ENCODE measurements at places on chromosomes 2 and 18.

DNA sequence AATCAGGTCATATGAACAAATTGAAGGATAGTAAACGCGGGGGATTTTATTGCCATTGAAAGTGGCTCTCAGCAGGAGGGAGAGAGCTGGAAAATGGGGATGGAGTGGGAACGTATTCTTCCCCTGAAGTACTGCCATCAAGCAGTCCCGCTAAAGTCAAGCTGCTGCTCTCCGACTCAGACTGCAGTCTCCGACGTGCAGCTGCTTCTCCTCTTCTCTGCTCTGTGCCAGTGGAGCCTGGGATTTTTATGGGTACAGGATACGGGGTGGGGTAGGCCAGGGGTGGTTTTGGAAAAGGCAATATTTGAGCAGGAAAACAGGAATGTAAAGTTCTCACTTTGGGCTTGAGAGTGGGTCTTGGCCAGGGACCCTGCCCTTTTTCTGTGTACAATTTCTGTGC lies 33.0 kb downstream of the KCTD18 start:
- no peak overlapping the region for H3K4me3 ChIP-seq
- H3K36me3 ChIP-seq, result no peaks in the 10 kb centered on the region

- no peaks in the 10 kb centered on the region for H3K36me3 ChIP-seq
- H3K27ac ChIP-seq, result no peak overlapping the region
- no peaks in the 10 kb centered on the region for H3K4me1 ChIP-seq
- no peaks in the 10 kb centered on the region for H3K27me3 ChIP-seq
Observed at GRCh38 chr2:140567734-140568133, 1563.1 kb downstream of the LRP1B start.

DNA sequence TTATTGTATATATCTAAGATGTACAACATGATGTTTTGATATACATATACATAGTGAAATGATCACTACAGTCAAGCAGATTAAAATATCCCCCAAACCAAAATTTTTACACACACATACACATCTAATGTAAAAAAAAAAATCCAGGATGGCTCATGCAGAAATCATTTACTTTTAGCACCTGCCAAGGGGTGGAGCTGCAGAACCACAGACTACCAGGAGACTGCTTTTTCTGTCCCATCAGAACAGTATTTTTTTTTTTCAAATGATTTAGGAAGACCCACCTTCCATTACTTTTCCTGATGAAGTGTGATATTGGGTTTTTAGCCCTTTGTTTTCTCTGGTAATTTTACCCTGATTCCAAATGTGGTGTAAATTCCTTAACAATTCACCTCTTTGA lies 61.9 kb downstream of the AQP4 start:
- no peak overlapping the region for H3K4me3 ChIP-seq
- no peak overlapping the region for H3K27ac ChIP-seq
- no peaks in the 10 kb centered on the region for H3K36me3 ChIP-seq
- H3K27me3 ChIP-seq, result no peaks in the 10 kb centered on the region
- no peak for DNase-seq

GRCh38 chr2:69916106-69916505 lies 1.2 kb downstream of the MXD1 start:
- peak overlapping the region; percentile 100 for H3K27ac ChIP-seq
- peak overlapping the region; percentile 79 for H3K4me3 ChIP-seq
- peaks cover 21% of the 10 kb centered on the region for H3K36me3 ChIP-seq
- peaks cover 83% of the 10 kb centered on the region for H3K4me1 ChIP-seq

DNA sequence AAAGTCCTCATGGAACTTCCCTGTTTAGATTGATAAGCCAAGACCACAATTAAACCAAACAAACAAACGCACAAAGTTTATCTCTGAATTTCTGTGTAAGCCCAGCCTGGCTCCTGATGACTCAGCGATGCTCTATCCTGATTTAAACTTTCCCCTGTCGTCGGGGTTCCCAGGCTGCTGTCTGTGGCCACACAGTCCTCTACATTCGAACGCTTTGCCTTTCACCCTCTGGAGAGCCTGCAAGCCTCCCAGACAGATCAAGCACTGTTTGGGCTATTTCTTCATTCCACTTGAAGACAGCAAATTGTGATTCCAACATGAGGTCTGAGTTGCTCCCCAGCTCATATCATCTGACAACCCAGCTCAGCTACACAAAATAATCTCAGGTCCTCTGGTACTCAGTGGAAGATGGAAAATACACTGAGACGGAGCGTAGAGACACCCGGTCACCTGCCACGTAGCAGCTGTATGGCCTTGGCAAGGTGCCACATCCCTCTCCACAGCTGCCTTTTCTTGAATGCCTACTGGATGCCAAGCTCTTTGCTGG lies 51.2 kb downstream of the CYRIA start:
- no peak overlapping the region for H3K4me3 ChIP-seq
- no peaks in the 10 kb centered on the region for H3K36me3 ChIP-seq
- H3K4me1 ChIP-seq, result peaks cover 12% of the 10 kb centered on the region

- H3K36me3 ChIP-seq, result peaks cover 3% of the 10 kb centered on the region
- DNase-seq, result no peak
- H3K27me3 ChIP-seq, result no peaks in the 10 kb centered on the region
- no peaks in the 10 kb centered on the region for H3K4me1 ChIP-seq
Observed at GRCh38 chr2:130160131-130160530, 15.2 kb upstream of the CCDC74B start.

DNA sequence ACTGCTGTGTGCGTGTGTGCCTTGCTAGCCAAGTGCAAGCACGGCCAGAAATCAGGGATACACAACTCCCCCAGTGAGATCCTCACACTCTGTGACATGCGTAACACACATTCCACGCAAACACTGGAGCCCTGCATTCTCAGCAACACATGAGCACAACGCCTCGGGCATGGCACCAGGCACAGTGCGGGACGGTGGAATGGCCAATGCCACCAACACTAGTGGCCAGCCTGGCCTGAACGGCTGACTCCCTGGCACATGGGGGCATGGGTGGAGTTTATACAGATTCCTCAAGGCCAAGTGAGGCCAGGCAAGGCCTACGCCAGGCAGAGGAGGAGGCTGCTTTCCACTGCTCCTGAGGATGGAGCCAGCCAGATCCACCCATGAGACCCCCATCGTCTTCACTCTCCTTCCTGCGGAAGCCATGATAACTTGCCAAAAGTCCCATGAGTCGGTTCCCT lies 56.2 kb downstream of the ANKMY1 start:
- H3K27ac ChIP-seq, result no peak overlapping the region
- H3K4me1 ChIP-seq, result no peaks in the 10 kb centered on the region
- no peak overlapping the region for H3K4me3 ChIP-seq
- no peaks in the 10 kb centered on the region for H3K27me3 ChIP-seq
- peak; percentile 70 for DNase-seq

GRCh38 chr2:128446874-128447537 lies 128.3 kb upstream of the HS6ST1 start:
- no peak overlapping the region for H3K4me3 ChIP-seq
- peak overlapping the region; percentile 71 for H3K27ac ChIP-seq
- H3K27me3 ChIP-seq, result no peaks in the 10 kb centered on the region

GRCh38 chr18:74496508-74497323 lies 553 bp downstream of the CNDP2 start:
- no peaks in the 10 kb centered on the region for H3K27me3 ChIP-seq
- peaks cover 62% of the 10 kb centered on the region for H3K4me1 ChIP-seq
- peak overlapping the region; percentile 77 for H3K4me3 ChIP-seq
- peak overlapping the region; percentile 97 for H3K27ac ChIP-seq

- no peak overlapping the region for H3K27ac ChIP-seq
- no peak for DNase-seq
- no peaks in the 10 kb centered on the region for H3K27me3 ChIP-seq
- peaks cover 4% of the 10 kb centered on the region for H3K4me1 ChIP-seq
Observed at GRCh38 chr18:24465486-24465885, 5.0 kb downstream of the HRH4 start.

DNA sequence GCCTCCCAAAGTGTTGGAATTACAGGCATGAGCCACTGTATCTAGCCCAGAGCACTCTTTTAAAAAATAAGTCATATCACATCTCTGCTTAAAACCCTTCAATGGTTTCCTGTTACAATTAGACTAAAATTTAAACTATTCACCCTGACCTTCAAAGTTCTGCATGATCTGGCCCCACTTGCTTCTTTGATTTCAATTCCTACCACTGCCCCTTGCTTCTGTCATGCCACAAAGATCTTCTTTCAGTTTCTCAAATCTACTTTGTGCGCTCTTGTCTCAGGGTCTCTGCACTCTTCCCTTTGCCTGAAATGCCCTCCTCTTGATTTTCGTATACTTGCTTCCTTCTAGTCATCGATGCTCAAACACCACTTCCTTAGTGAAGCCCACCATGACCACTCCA lies 213.0 kb downstream of the TMEM247 start:
- H3K4me1 ChIP-seq, result peaks cover 13% of the 10 kb centered on the region
- H3K27ac ChIP-seq, result no peak overlapping the region
- H3K4me3 ChIP-seq, result no peak overlapping the region

DNA sequence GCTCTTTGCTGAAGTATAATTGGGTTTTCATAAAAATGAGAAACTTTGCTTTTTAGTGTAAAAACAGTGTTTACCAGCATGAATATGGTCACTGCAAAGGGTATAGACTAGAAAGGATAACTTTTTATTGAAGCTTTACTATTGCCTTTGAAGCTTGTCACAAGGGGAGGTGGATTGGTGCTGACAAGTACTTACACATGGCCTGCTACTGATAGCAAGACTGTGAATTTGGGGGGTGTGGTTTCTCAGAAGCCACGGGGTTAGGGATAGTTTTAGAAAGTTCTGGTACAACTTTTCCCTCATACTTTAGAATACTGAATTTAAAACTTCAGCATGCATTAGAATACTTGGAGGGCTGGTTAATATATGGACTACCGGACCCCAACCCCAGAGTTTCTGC lies 294.1 kb downstream of the SOCS6 start:
- no peaks in the 10 kb centered on the region for H3K4me1 ChIP-seq
- no peaks in the 10 kb centered on the region for H3K27me3 ChIP-seq
- DNase-seq, result no peak
- H3K4me3 ChIP-seq, result no peak overlapping the region

GRCh38 chr2:45283764-45284620 lies 274.7 kb upstream of the SIX2 start:
- H3K4me1 ChIP-seq, result no peaks in the 10 kb centered on the region
- DNase-seq, result no peak
- H3K36me3 ChIP-seq, result no peaks in the 10 kb centered on the region
- no peak overlapping the region for H3K27ac ChIP-seq
- no peak overlapping the region for H3K4me3 ChIP-seq
- no peaks in the 10 kb centered on the region for H3K27me3 ChIP-seq

- H3K27me3 ChIP-seq, result no peaks in the 10 kb centered on the region
- H3K4me3 ChIP-seq, result no peak overlapping the region
- no peaks in the 10 kb centered on the region for H3K36me3 ChIP-seq
- no peaks in the 10 kb centered on the region for H3K4me1 ChIP-seq
Observed at GRCh38 chr18:34028324-34028723, 196.4 kb downstream of the NOL4 start.

GRCh38 chr18:71107244-71107643 lies 818.4 kb downstream of the SOCS6 start:
- H3K27me3 ChIP-seq, result no peaks in the 10 kb centered on the region
- H3K4me3 ChIP-seq, result no peak overlapping the region
- no peak for DNase-seq
- H3K27ac ChIP-seq, result no peak overlapping the region

- peaks cover 62% of the 10 kb centered on the region for H3K4me1 ChIP-seq
- DNase-seq, result no peak
- H3K36me3 ChIP-seq, result no peaks in the 10 kb centered on the region
- no peak overlapping the region for H3K4me3 ChIP-seq
- peak overlapping the region; percentile 67 for H3K27ac ChIP-seq
- no peaks in the 10 kb centered on the region for H3K27me3 ChIP-seq
Observed at GRCh38 chr2:54100772-54101171, 14.6 kb upstream of the ACYP2 start.

GRCh38 chr18:36735130-36735529 lies 93.7 kb downstream of the TPGS2 start:
- no peaks in the 10 kb centered on the region for H3K36me3 ChIP-seq
- H3K27ac ChIP-seq, result no peak overlapping the region
- DNase-seq, result no peak
- H3K4me1 ChIP-seq, result no peaks in the 10 kb centered on the region
- no peaks in the 10 kb centered on the region for H3K27me3 ChIP-seq
- H3K4me3 ChIP-seq, result no peak overlapping the region

- H3K36me3 ChIP-seq, result no peaks in the 10 kb centered on the region
- no peak overlapping the region for H3K27ac ChIP-seq
- H3K4me1 ChIP-seq, result peaks cover 37% of the 10 kb centered on the region
- H3K4me3 ChIP-seq, result peak overlapping the region; percentile 74
- DNase-seq, result no peak
Observed at GRCh38 chr18:28177828-28178635, 1.1 kb upstream of the CDH2 start.

- peak; percentile 31 for DNase-seq
- H3K36me3 ChIP-seq, result no peaks in the 10 kb centered on the region
- H3K27ac ChIP-seq, result no peak overlapping the region
- H3K27me3 ChIP-seq, result no peaks in the 10 kb centered on the region
- H3K4me1 ChIP-seq, result no peaks in the 10 kb centered on the region
Observed at GRCh38 chr2:128538396-128538795, 219.7 kb upstream of the HS6ST1 start.

GRCh38 chr18:23990474-23991410 lies 23.8 kb upstream of the TTC39C start:
- H3K27me3 ChIP-seq, result no peaks in the 10 kb centered on the region
- no peak overlapping the region for H3K4me3 ChIP-seq
- no peak for DNase-seq
- H3K27ac ChIP-seq, result peak overlapping the region; percentile 84
- no peaks in the 10 kb centered on the region for H3K4me1 ChIP-seq
- no peaks in the 10 kb centered on the region for H3K36me3 ChIP-seq

- H3K4me3 ChIP-seq, result peak overlapping the region; percentile 90
- H3K27ac ChIP-seq, result no peak overlapping the region
- H3K36me3 ChIP-seq, result no peaks in the 10 kb centered on the region
Observed at GRCh38 chr2:36359067-36359466, 3.5 kb downstream of the CRIM1 start.

GRCh38 chr2:3771576-3771975 lies 68.2 kb downstream of the DCDC2C start:
- H3K27ac ChIP-seq, result no peak overlapping the region
- no peak overlapping the region for H3K4me3 ChIP-seq
- peaks cover 3% of the 10 kb centered on the region for H3K27me3 ChIP-seq
- no peak for DNase-seq
- H3K4me1 ChIP-seq, result no peaks in the 10 kb centered on the region

GRCh38 chr2:143378996-143379395 lies 249.8 kb downstream of the ARHGAP15 start:
- no peaks in the 10 kb centered on the region for H3K36me3 ChIP-seq
- no peaks in the 10 kb centered on the region for H3K27me3 ChIP-seq
- DNase-seq, result no peak
- H3K4me1 ChIP-seq, result no peaks in the 10 kb centered on the region
- H3K4me3 ChIP-seq, result no peak overlapping the region

- peak; percentile 74 for DNase-seq
- no peaks in the 10 kb centered on the region for H3K36me3 ChIP-seq
- H3K27ac ChIP-seq, result no peak within 1 kb of the TSS
- H3K27me3 ChIP-seq, result peaks cover 20% of the 10 kb centered on the region
Observed at GRCh38 chr2:48755473-48755872, at the start of gene LHCGR. TSS of gene LHCGR (minus strand) at chr2:48755724. CDS start at chr2:48755671, 53 bp downstream.

- no peak overlapping the region for H3K27ac ChIP-seq
- H3K27me3 ChIP-seq, result peaks cover 5% of the 10 kb centered on the region
- H3K4me1 ChIP-seq, result no peaks in the 10 kb centered on the region
- DNase-seq, result no peak
Observed at GRCh38 chr2:133561045-133561852, 7.0 kb downstream of the NCKAP5 start.

- peak within 1 kb of the TSS; percentile 70 for H3K4me3 ChIP-seq
- peak; percentile 95 for DNase-seq
Observed at GRCh38 chr18:50967714-50968661, at the start of gene ELAC1. TSS of gene ELAC1 (plus strand) at chr18:50968040. CDS start at chr18:50974405, 6,365 bp downstream.

GRCh38 chr2:24613154-24613814 lies 122.2 kb downstream of the NCOA1 start:
- H3K4me1 ChIP-seq, result no peaks in the 10 kb centered on the region
- no peak overlapping the region for H3K4me3 ChIP-seq
- no peak for DNase-seq
- no peak overlapping the region for H3K27ac ChIP-seq

Measured in spleen (tissue), 13 donors.